ENCODE measurements at places on chromosomes 13 and 19.

DNA sequence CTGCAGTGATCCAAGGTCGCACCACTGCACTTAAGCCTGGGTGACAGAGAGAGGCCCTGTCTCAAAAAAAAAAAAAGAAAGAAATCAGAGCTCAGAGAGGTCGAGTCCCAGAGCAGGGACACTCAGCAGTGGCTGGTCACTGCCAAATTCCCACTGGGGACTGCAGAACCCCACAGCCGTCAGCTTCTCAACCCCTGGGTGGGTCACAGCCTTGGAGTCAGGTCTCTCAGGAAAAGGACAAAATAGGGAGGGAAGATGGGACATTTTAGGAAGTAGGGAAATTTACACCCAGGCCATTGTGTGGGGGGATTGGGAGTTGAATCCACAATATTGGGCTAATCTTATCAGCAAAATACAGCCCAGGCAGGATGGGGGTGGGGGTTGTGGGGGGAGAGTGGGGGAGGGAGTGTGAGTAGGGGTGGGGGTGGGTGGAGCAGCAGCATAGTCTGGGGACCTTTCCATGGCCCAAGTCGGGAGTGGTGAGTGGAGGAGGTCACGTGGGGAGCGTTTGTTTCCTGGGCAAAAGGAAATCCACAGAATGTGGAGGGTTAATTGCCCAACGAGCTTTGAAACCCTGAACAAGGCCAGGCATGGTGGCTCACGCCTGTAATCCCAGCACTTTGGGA lies 5.0 kb upstream of the CCDC194 start:
- DNase-seq: no peak

GRCh38 chr13:36680913-36681312 lies 7.1 kb downstream of the SERTM1 start:
- DNase-seq: no peak

- no peak for DNase-seq
These were observed 46.4 kb upstream of the ZNF254 start for GRCh38 chr19:24040621-24041020.

DNA sequence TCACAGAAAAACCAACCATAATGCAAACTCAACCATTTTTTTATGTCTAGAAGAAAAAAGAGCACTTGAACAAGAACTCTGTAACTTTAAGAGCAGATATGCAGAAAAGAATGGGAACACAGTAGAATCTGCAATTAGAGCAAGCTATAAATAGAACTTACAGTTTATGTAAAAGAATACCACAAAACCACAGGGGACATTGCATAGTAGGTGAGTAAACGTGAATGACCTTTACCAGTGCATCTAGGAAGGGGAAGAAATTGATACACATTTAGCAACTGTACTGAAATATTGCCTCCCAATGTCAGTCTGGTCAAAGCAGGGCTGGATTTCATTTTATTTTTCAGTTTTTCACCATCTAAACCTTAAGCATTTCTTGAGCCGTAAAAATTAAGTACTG lies 242.2 kb upstream of the EDNRB start:
- no peak for DNase-seq

DNA sequence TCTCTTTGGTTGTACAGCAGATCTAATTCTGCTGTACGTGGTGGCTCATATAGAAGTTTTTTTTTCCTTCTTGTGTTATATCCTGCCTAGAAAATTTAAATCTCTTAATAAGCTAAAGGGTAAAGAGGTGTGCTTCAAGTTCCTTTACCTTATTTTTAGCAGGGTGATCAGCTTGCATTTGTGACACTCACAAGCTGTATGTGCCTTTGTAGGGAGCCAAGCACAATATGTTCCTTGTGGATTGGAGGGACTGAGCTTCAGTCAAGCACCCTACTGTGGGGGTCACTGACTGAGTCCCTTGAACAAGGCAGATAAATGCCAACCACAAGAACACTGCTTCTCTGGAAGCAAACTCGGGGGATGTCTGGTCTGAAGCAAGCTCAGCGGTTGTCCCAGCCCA lies 12.6 kb upstream of the ERICH6B start:
- no peak for DNase-seq

DNA sequence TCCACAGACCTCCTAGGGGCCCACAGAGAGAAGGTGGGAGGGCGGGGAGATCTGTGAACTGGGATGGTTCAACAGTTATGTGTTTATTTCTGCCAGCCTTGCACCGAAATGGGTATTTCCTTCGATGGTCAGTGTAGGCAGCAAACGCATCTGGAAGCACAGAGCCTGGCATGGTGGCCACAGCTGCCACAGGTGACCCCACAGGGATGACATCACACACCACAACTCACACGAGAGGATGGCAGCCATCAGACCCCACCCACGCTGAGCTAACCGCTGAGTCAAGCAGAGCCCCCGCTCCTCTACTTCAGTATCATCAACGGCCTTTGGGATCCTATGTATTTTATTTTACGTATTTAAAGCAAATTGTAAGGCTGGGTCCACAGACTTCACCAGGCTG lies 37.4 kb downstream of the NAXD start:
- no peak for DNase-seq

Data from stimulated activated CD8-positive, alpha-beta memory T cell treated with anti-CD3 and anti-CD28 coated beads, Interleukin-4, amount 100 ng/mL, for 1 hour (primary cell).